ENCODE measurements at places on chromosomes 5 and 9. TPM values are rescaled to one million over a fixed set of nuclear protein-coding genes. Genes with fewer than 3 reads are reported as not detected.

The SLC6A3 gene
- 0.16 TPM for total RNA-seq

The INSL6 gene
- not detected for total RNA-seq

The PAEP gene
- total RNA-seq = not detected

The CARTPT gene
- total RNA-seq = not detected

The GNE gene
- 36.0 TPM for total RNA-seq

The NEUROG1 gene
- not detected for total RNA-seq

The EQTN gene
- total RNA-seq = not detected

The SPINK1 gene
- total RNA-seq = not detected

The CDX1 gene
- not detected for total RNA-seq

The PCDHGA1 gene
- total RNA-seq = 0.38 TPM

The IL4 gene
- not detected for total RNA-seq

The FGF1 gene
- total RNA-seq = 0.75 TPM

The TPPP gene
- total RNA-seq = 3.2 TPM

The ARID3C gene
- total RNA-seq = not detected

The EIF4E1B gene
- total RNA-seq = not detected

The GFI1B gene
- not detected for total RNA-seq

The PCDHA4 gene
- total RNA-seq = 1.3 TPM

The PFN3 gene
- not detected for total RNA-seq

The ORM2 gene
- total RNA-seq = 2.4 TPM

The DIPK1B gene
- total RNA-seq = 1.9 TPM

The TXNDC8 gene
- total RNA-seq = not detected

The ARL14EPL gene
- not detected for total RNA-seq

Data from subcutaneous adipose tissue (tissue), 4 donors.